ENCODE measurements at places on chromosomes 11 and 22. TPM values are rescaled to one million over a fixed set of nuclear protein-coding genes. Genes with fewer than 3 reads are reported as not detected.

FIBIN gene
- total RNA-seq: 12.1 TPM

CNTF gene
- 0.34 TPM for total RNA-seq

MUC5AC gene
- not detected for total RNA-seq

THY1 gene
- total RNA-seq: 72.6 TPM

C11orf97 gene
- not detected for total RNA-seq

PLEKHA7 gene
- 3.1 TPM for total RNA-seq

SEPTIN5 gene
- total RNA-seq: 8.4 TPM

OR2D2 gene
- not detected for total RNA-seq

VSIG2 gene
- total RNA-seq: 0.17 TPM

PIK3C2A gene
- total RNA-seq: 21.1 TPM

THRSP gene
- total RNA-seq: not detected

CRYBB3 gene
- total RNA-seq: not detected

LMO2 gene
- 0.30 TPM for total RNA-seq

OVOL1 gene
- total RNA-seq: not detected

NCF4 gene
- total RNA-seq: not detected

P4HA3 gene
- total RNA-seq: 3.7 TPM

TMPRSS13 gene
- not detected for total RNA-seq

MMP1 gene
- 14.6 TPM for total RNA-seq

POLR2F gene
- total RNA-seq: 76.4 TPM

ACRV1 gene
- total RNA-seq: not detected

IGSF9B gene
- 0.15 TPM for total RNA-seq

SYT12 gene
- total RNA-seq: 0.17 TPM

PNPLA5 gene
- not detected for total RNA-seq

GUCY1A2 gene
- total RNA-seq: 0.15 TPM

OR2AG1 gene
- not detected for total RNA-seq

GRM5 gene
- total RNA-seq: not detected

CRYAB gene
- total RNA-seq: 20.0 TPM

KCNA4 gene
- total RNA-seq: not detected

MMP12 gene
- total RNA-seq: not detected

MMP7 gene
- total RNA-seq: not detected

DEPDC5 gene
- total RNA-seq: 7.4 TPM

ZC3H12C gene
- total RNA-seq: 10.9 TPM

Measured in bronchus fibroblast of lung (primary cell).